ENCODE measurements at places on chromosomes 7 and 10.
A peak's percentile ranks its signal among the peaks of the same experiment; 100 is the strongest.

GRCh38 chr7:114715907-114716306 lies 206.0 kb upstream of the MDFIC start:
- no peak for DNase-seq

DNA sequence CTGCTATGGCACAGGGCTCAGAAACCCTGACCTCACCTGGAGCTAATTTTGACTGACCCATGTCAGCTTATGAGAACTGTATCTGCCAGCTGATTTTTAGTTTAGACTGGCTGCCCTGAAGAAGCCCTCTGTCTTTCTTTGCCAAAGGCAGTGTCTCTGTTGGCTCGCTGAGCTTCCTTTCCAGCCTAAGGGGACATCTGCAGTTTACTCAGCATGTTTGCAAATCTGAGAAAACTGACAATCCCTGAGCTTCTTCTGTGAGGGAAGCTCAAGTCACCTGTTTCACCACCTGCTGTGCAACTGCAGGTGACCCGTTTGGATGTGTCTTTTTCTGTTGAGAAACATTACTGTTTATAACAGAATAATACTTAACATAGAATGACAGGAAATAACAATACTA lies 46.0 kb downstream of the PRKAR2B start:
- DNase-seq: no peak

GRCh38 chr7:27245124-27245797 lies 2.7 kb downstream of the EVX1 start:
- no peak for DNase-seq

DNA sequence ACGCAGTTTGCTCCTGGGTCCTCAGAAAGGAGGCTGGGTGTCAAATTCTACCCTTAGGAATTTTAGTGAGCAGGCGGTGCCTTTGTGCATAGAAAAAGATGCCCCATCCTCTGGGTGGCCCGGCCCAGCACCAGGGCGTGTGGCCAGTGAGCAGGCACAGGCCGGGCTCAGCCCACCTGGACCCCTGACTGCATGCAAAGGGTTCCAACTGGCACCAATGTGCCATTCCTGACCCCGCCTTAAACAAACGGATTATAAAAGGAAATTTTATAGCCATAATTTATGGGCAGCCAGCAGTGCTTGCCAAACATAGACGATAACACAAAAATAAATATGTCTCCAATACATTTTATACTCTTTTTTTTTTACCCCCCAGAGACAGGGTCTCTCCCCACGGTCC lies 40.1 kb upstream of the GNA12 start:
- DNase-seq: no peak

- no peak for DNase-seq
Measured at GRCh38 chr7:27890205-27890849, 150.4 kb downstream of the TAX1BP1 start.

DNA sequence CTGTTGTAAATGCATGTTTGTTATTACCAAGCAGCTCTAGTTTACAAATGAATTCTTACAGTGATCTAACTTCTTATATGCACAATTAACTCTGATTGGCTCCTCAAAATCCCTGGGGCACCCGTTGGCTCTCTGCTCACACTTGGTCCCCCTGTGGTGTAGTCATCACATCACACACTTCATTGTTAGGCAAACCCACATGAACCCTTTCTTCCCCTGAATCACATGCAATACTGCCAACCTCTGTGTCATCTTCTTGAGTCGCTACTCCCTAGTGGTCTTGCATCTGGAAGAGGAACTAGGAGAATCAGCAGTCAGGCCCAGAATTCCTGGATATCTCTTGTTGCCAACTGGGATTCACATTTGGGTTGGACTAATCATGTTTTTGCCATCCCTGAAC lies 73.1 kb downstream of the CD36 start:
- DNase-seq: no peak

GRCh38 chr7:128299109-128299607 lies 44.5 kb downstream of the RBM28 start:
- no peak for DNase-seq

GRCh38 chr10:118034791-118035261 lies 11.9 kb downstream of the RAB11FIP2 start:
- no peak for DNase-seq

DNA sequence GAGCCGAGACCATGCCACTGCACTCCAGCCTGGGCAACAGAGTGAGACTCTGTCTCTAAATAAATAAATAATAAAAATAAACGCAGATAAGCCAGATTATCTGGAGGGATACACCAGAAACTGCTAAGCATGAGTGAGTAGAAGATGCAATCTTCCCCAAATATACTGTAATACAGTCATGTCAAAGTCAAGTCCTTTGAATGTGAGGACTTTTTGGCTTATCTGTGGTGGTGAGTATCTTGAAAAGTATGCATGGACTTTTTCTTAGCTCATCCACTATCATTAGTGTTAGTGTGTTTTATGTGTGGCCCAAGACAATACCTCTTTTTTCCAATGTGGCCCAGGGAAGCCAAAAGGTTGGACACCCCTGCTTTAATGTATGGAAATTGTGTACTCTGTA lies 44.7 kb upstream of the PITRM1 start:
- DNase-seq: no peak

DNA sequence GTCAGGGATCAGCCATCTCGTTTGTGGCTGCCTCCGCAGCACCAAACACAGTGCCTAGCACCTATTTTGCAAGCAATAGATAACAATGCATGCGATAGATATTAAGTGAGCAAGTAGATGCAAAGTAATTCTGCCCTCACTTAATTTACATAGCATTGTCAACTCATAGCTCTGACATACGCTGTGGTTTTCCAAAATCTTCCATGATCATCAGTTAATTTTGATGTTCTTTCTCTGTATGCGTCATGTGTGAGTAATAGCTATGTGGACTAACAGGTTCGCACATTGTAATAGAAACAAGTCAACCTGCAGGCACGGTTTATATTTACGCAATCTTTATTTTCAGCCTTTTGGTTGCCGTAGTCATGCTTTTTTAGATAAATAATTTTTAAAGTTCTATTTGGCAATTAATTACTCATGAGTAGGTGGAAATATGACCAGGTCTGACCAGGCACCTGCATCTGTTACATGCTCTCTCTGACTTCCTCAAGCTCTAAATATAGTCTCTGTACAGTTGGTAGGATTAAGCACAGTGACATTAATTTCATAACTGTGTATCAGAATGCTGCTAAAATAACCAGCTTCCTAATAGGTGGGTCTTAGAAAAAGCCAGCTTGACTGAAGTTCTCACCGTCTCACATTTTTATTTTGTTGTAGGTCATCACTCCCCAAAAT lies 13.3 kb downstream of the MAP3K8 start:
- no peak for DNase-seq

DNA sequence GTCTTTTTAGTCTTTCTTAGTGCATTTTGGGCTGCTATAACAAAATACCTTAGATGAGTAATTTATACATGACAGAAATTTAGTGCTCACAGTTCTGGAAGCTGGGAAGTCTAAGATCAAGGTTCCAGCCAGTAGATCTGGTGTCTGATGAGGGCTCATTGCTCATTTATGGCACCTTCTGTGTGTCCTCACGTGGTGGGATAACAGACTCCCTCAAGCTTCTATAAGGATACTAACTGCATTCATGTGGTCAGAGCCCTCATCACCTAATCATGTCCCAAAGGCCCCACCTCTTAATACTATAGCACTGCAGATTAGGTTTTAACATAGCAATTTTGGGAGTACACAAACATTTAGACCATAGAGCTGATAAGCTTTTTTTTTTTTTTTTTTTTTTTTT lies 80.4 kb downstream of the ZNRF2 start:
- DNase-seq: no peak

DNA sequence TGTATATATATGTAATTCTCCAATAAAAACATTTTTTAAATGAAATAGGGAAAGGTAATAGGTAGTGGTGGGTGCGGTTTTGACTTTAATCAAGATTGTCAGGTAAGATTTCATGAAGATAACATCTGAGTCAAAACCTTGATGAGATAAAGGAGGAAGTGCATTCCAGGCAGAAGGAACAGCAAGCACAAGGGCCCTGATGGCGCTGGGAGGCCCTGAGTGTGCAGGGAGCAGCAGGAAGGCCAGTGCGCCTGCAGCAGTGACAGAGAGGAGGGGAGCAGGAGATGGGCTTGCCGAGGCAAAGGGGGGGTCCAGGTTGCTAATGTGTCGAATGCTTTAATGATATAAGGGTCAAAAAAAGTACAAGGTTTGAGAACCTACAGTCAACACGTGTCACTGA lies 69.8 kb downstream of the GNA12 start:
- DNase-seq: no peak

GRCh38 chr10:44293306-44293778 lies 91.6 kb downstream of the CXCL12 start:
- DNase-seq: no peak

DNA sequence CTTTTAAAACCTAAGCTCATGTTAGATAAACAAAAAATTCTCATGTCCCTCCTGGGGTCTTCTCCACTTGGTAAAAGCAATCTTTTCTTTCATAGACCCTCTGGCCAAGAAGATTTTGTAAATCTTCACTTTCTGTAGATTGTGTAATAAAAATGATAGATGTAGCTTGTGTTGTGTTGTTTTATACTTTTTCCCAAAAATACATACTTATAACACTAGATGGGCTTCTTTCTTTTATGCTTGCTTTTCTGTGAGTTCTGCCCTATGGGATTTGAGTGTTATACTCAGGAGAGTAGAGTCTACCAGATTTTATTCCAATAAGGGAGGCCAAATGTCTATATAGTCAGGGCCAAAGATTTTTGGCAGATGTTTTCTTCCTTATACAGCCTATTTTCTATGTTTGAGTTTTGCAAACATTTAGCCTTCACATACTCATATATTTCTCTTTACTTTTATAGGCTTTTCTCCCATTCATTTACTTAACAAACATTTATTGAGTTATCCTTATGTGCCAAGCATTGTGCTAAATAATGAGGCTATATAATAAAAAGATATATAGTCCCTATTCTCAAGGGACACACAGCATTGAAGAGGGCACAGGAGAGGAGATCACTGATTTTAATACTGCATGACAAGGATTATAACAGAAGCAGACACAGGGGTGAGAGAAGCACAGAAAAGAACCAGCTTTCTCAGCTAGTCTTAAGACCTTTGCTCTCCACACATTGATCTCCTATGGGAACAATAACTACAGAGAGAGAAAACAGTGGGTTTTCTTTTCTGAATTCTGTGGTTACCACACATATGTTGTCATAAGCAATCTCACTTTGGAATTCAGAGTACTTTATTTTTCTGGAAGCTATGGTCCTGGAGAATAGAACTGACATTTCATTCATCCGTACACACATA lies 58.0 kb upstream of the PNLIP start:
- DNase-seq: no peak

DNA sequence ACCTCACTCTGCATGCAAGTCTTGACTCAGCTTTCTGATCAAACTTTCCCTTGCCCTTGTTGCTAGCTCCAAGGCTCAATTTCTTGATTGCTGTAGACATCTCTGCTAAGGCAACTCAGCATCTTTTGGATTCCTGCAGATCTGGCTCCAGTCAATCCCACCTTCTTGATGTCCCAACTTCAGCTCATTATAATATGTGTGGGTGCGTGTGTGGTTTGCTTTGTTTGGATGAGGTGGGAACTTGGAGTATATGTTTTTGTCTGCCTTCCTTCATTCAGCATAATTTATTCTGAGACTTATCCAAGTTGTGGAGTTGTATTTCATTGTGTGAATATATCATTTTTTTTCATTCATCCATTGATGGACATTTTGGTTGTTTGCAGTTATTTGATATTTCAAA lies 364.8 kb upstream of the IGFBP3 start:
- no peak for DNase-seq

- no peak for DNase-seq
Measured at GRCh38 chr7:2718296-2718965, 30.4 kb downstream of the AMZ1 start.

DNA sequence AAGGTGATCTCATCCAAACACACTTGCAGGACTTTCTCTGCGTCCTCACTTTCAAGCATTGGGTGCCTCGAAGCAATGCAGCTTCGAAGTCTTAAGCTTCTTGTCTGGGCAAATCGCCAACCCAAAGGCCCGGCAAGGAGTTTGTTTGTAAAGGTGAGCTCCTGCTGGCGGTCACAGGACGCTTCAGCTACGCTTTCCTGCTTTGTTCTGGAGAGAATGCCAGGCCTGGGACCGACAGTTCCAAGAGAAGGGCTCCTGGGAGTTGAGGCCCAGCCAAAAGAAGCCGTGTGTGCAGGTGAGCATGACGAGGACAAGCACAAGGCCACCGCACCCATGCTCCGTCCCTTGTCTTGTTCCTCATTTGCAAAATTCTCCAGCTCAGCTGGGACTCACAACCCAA lies 106.6 kb upstream of the DOCK1 start:
- DNase-seq: no peak

DNA sequence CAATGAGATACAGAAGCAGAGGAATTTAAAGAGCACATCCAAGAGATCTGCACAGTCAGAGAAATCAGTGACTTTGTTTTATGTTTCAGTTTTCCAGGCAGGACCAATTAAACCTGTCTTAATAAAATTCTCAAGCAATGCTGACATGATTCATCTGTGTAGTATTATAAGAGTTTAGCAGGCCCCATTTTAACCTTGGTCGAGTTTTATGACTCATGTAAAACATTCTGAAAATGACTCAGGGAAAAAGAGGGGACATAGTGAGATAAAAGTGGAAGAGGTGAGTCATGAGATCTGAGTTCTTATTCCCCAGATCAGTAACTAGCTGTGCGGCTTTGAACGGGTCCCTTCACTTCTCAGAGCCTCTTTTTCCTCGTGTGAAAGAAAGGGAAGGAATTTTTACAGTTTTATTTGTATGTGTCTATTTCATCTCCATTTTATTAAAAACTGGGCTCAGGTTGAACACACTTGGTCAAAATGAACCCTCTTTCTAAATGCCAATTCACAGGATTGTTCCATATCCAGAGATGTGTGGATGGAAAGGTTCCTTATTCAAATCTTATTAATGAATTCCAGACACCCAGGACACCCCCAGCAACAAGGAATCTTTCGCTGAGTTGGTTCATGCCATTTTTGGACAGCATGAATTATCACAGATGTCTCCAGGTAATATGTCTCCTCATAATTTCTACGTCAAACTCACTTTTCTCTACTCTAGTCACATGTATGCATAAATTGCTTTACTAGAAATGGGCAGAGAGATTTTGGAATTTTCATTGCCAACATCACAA lies 143.2 kb downstream of the JAZF1 start:
- DNase-seq: peak; percentile 91

DNA sequence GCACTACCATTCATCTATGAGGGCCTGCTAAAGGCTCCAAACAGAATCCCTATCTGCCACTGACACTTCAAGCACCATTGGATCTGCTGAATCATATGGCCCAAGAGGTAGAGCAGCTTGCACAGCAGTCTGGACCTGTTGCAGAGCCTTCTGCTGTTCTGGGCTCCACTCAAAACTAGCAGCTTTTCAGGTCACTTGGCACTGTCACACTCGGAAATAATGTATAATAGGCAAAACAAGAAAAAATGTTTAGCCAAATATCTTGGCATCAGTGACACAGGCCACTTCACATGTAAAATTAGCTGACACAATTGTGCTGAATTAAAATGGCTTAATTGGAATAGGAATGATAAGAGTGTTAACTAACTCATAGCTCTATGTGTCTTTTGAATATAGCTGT lies 1182.9 kb upstream of the LRRTM3 start:
- no peak for DNase-seq

DNA sequence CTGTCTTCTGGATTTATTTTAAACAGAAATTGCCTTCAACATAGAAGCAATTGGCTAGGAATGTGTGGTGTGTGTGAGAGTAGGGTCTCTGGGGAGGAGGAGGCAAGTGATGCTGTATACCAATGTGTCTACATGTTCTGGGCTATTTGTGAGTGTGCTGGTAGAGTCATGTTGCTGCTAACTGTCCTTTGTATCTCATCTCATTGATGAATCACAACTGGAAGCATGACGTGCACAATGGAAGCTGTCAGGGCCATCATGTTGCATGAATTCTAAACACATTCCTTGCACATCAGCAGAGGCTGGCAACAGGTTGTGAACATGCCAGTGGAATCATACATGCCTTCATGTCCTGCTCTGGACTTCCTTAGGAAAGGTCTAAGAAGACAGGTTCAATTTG lies 199.7 kb downstream of the BMPER start:
- no peak for DNase-seq

Data from hematopoietic multipotent progenitor cell treated with erythropoietin and hydrocortisone succinate and interleukin-3 and kit ligand, for 15 days (in vitro differentiated cells).